Right cardiac atrium (tissue), 5 donors: ENCODE measurements at places on chromosomes 6 and 20. TPM values are rescaled to one million over a fixed set of nuclear protein-coding genes. Genes with fewer than 3 reads are reported as not detected.

Gene SRSF12
- total RNA-seq, result not detected

Gene WFDC10B
- not detected for total RNA-seq

Gene ISM1
- 0.40 TPM for total RNA-seq

DNA sequence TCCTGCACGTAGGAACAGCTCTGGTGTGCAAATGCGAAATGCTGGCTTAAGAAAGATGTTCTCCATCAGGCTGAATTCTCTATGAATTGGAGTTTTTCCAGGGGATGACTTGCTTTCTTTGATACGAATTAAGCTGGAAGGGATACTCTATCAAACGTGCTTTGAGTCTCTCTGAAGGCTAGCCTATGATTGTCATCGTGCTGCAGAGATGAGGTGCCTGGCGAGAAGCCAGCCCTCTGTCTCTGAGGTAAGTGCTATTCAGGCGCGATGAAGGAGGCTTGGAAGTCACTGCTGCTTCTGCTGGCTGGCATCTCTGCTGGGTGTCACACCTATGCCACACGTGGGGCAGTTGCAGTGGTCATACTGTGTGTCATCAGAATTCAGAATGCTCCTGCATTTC lies 223.7 kb downstream of the TAF4 start:
- DNase-seq, result peak; percentile 32

DNA sequence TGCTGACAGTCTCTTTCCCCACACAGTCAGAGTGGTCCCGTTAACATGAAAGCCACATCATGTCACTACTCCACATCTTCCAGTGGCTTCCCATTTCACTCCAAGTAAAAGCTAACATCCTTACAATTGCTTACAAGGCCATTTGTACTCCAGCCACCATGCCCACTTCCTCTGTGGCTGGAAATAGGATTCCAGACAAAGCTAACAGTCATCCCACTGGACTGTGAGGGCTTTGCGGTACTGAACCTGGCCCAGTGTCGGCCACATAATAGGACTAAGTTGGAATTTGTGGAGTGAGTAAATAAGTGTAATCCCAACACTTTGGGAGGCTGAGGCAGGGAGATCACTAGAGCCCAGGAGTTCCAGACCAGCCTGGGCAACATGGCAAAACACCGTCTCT lies 10.9 kb downstream of the CCM2L start:
- no peak for DNase-seq

GRCh38 chr6:52513464-52513863 lies 63.4 kb downstream of the TRAM2 start:
- no peak for DNase-seq

GRCh38 chr6:26269531-26270485 lies 95.2 kb upstream of the BTN3A2 start:
- no peak for DNase-seq

DNA sequence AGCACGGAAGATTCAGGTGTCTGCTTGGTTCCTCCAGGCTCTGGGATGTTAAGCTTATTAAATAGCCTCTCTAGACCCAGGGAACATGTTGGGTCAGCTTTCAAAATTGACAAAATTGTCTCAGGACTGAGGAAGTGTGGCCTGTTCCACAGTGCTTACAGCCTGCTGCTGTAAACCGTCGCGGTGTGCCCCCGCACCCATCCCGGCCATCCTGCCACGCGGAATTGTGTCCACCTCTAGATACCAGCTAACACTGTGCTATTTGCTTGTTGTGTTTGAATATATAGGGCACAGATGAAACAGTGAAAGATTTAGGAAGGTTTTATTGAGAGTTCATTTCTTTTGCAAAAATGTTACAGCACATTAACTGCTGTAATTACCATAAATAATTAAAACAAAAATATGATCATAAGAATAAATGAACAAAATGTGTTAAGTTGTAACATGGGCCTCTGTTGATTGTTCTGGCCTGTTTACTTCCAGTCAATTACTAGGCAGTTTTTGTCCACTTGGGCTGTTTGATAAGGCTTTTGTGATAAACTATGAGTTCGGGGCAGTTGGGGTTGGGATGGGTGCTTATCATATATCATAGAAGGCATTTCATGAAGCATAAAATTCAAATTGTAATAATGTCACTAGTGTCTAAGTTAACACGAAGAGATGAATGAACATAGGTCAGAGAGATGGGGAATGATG lies 77.4 kb downstream of the ARID1B start:
- DNase-seq, result no peak

- no peak for DNase-seq
Observed at GRCh38 chr6:157019733-157020132, 242.6 kb downstream of the ARID1B start.

- DNase-seq, result no peak
Observed at GRCh38 chr6:53250176-53251032, 98.3 kb downstream of the ELOVL5 start.

DNA sequence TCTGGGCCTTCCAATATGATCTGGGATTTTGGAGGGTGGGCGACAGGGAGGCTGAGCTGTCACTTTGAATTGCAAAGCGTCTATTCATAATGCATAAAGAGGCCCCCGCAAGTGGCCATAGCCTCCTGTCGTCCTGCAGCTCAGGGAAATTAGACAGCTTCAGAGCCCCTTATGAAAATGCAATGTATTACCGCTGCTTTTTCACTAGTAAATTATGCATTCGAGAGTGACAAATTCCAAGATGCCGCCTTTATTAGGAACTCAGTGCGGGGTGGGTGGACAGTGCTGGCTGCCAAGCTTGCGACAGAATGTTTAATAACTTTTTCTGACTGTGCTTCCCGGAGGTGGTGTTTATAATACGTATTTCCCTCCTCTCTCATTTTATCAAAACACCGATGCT lies 168.5 kb downstream of the DHX35 start:
- no peak for DNase-seq

DNA sequence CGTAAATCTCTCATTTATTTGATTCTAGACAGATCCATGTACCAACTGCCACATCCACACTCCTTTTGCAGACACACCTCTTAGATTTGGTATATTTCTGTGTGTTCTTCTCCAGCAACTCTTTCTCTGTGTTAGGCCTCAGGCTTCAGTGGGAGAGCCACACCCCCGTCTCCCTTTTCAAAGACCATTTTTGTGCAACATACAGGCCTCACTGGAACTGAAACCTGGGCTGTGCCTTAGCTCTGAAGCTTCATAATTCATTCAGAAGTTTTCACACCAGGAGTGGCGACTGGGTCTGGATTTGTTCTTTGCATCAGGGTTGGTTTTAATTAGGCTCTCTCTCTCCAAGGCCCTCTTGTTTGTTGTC lies 170.2 kb downstream of the THBS2 start:
- no peak for DNase-seq

DNA sequence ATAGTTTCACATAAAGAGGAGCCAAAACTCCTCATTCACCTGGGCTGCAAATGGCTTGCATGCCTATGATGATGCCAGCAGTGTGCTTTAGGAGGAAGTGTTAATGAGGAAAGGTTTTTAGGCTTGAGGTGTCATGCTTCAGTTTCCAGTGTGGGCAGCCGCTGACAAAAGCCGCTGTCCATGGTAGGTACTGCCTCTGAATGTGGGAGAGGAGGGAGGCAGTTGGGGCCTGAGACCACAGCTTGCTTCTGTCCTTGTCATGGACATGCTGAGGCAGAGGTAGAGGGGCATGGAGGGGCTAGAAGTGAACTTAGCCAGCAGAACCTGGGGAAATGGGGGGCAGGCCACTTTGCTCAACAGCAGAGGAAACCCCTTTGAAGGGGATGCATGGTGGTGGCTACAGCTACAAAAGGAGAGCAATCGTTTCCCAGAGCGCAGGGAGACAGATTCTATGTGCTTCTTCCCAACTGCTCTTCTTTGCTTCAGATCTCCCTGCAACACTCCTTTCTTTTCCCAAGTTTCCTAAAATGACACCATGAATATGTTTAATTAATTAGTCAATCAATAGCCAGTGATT lies 372.1 kb upstream of the CNR1 start:
- no peak for DNase-seq

GRCh38 chr20:13336308-13337089 lies 115.4 kb downstream of the ISM1 start:
- DNase-seq, result no peak

GRCh38 chr6:62357835-62358234 lies 71.8 kb upstream of the KHDRBS2 start:
- DNase-seq, result no peak

DNA sequence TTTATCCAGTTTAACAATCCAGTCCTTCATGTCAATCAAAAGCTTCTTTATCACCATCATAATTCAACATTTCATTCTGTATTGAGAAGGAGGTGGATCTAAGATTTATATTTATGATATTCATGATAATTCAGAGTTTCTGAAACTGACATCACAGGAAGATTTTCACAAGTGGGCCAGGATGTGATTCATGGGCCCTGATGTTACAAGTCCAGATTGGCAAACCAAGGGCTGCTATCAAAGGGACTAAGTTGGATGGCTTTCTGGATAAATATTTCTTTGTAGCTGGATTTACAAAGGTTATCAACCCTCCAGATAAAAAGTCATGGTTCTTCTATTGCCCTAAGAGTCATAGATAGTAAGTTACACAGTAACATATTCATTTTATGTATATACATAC lies 866.5 kb downstream of the KIF16B start:
- no peak for DNase-seq
